NCI-H460 (cell line): ENCODE measurements at places on chromosomes 6 and 20. TPM values are rescaled to one million over a fixed set of nuclear protein-coding genes. Genes with fewer than 3 reads are reported as not detected.

Gene EFCAB8
- total RNA-seq, result not detected in 2 replicates

Gene HLA-DQB1
- total RNA-seq, result 0.17 TPM in 1 of 2 replicates, not detected in the other

Gene TEAD3
- total RNA-seq, result 2.4 and 2.7 TPM in 2 replicates

Gene BPIFA3
- not detected in 2 replicates for total RNA-seq

Gene PKHD1
- not detected in 2 replicates for total RNA-seq

Gene C6orf132
- total RNA-seq, result not detected in 2 replicates

Gene B3GAT2
- 0.02 TPM in 1 of 2 replicates, not detected in the other for total RNA-seq
